T-cell (primary cell): ENCODE measurements at places on chromosomes 1 and 21.

- no peak for DNase-seq
These were observed 29.7 kb downstream of the HSPA13 start for GRCh38 chr21:14353231-14353630.

DNA sequence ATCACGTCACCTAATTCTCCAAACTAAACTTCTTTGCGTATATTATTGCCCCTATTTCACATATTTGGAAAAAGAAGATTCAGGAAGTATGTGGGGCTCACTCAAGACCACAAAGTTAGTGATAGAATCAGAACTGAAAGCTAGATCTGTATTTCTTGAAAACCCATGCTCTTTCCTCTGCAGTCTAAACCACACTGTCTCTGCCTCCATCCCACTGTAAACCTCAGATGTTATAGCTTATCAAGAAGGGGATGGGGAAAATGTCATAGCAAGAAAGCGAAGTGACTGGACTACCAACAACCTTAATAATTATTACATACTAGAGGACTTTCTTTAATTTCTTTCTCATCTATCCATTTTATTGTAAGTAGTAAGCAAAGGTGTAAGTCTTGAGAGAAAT lies 257.7 kb upstream of the SGIP1 start:
- no peak for DNase-seq

- DNase-seq: no peak
These were observed 103.2 kb upstream of the COA6 start for GRCh38 chr1:234270093-234270492.

DNA sequence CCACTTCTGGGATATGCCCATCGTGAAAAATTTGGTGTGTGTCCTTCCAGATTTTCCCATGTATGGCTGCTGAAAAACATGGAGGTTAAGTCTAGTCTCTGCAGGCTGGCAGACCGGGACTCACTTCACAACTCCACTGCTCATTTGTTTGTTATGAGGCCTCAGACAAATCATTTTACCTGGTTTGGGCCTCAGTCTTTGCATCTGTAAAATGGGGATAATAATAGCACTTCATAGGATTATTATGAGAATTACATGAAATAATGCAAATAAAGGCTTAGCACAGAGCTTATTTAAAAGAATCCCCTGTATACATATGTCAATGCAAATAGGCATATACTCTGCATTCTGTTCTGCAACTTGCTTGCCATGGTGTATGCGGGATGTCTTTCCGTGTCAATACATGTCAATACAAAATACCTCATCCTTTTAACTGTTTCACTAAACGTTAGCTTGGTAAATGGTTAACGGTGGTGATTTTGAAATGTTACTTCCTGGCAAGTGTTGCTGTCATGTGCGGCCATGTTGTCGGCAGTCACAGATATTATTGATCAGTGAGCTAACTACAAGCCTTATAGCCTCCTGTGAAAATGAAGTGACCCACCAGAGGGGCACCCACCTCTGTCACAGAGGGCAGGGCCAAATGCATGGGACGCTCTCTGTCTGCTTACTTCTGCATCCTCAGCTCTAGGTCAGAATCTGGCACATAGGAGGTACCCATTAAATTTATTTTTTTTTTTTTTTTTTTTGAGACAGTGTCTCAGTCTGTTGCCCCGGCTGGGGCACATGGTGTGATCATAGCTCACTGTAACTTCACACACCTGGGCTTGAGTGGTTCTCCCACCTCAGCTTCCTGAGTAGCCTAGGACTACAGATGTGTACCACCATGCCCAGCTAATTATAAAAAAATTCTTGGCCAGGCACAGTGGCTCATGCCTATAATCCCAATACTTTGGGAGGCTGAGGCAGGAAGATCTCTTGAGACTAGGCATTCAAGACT lies 4.3 kb downstream of the LCK start:
- no peak for DNase-seq

GRCh38 chr1:53730224-53730865 lies 8.6 kb downstream of the GLIS1 start:
- DNase-seq: no peak

GRCh38 chr1:23718482-23718881 lies 24.8 kb upstream of the ELOA start:
- no peak for DNase-seq

DNA sequence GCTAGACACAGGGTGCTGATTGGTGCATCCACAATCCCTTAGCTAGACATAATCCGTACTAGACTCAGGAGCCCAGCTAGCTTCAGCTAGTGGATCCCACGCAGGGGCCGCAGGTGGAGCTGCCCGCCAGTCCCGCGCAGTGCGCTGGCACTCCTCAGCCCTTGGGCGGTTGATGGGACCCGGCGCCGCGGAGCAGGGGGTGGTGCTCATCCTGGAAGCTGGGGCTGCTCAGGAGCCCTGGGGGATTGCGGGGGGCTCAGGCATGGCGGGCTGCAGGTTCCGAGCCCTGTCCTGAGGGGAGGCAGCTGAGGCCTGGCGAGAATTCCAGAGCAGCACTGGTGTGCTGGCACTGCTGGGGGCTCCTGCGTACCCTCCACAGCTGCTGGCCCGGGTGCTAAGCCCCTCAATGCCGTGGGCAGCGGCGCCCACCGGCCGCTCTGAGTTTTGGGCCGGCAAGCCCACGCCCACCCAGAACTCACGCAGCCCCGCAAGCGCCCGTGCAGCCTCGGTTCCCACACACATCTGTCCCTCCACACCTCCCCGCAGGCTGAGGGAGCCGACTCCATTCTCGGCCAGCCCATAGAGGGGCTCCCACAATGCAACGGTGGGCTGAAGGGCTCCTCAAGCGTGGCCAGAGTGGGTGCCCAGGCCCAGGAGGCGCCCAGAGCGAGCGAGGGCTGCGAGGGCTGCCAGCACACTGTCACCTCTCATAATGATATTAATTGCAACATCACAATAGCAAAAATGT lies 87.4 kb downstream of the CRB1 start:
- DNase-seq: no peak
